ENCODE measurements at places on chromosomes 6 and 20. TPM values are rescaled to one million over a fixed set of nuclear protein-coding genes. Genes with fewer than 3 reads are reported as not detected.

Gene MICAL1
- total RNA-seq = 170 TPM

Gene RGS17
- total RNA-seq = 6.7 TPM

DNA sequence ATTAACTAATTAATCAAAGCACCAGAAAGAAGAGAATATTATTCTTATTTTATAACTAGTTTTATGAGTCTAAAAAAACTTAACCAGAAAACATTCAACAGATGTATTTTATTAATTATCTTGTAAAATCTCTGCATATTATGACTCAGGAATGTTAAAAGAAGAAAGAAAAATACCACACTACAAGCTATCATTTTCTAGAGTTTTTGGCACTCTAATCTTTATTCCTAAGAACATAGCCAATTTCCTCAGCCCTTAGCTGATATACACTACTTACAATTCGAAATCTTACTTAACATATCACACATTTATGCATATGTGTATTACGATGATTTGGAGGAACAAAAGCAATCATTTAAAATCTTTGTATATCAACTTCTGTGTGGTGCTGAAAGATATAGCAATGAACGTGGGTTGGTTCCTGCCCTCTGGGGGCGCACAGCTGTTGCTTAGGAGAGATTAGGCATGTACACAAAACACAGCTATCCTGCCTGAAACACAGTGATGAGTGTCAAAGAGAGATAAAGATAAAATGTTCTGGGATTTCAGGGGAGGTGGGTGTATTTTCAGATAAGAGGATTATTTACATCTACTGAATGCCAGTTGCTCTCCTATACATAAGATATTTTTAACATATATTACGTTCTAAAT, 404.5 kb downstream of the SYNE1 start:
- peak; percentile 31 for DNase-seq

Gene FAM210B
- total RNA-seq = 42.6 TPM

DNA sequence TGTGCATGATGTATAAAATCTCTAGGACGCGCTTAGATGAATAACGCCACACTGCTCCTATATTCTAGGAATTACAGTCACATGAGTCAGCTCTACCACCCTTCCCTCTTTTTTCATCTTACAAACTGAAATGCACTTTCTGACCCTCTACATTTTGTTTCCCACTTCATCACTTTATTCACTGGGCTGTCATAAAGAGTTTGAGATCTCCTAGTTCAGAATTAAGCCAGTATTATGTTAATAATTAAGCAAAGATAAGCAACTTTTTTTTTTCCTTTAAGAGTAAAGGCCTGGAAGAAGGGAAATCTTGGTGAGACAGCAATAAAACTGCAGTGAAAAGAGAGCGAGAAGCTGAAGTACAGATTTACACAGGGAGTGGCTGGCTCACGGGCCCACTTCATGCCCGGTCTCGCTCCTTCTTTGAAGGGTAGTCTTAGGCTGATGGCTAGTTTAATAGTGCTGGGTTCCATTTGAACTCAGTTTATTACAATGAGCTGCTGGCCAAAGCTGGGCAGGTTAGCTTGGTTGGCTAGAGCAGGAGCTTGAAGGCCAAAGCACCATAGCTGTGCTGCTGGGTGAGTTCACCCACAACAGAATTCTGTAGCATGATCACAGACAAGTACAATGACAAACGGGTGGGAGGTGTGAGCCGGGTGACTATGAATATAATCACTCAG, 110.6 kb downstream of the MAP7 start:
- no peak for DNase-seq

GRCh38 chr20:46709055-46709458, 392 bp upstream of the SLC2A10 start:
- DNase-seq = no peak

Gene RNF144B
- total RNA-seq = 6.7 TPM

DNA sequence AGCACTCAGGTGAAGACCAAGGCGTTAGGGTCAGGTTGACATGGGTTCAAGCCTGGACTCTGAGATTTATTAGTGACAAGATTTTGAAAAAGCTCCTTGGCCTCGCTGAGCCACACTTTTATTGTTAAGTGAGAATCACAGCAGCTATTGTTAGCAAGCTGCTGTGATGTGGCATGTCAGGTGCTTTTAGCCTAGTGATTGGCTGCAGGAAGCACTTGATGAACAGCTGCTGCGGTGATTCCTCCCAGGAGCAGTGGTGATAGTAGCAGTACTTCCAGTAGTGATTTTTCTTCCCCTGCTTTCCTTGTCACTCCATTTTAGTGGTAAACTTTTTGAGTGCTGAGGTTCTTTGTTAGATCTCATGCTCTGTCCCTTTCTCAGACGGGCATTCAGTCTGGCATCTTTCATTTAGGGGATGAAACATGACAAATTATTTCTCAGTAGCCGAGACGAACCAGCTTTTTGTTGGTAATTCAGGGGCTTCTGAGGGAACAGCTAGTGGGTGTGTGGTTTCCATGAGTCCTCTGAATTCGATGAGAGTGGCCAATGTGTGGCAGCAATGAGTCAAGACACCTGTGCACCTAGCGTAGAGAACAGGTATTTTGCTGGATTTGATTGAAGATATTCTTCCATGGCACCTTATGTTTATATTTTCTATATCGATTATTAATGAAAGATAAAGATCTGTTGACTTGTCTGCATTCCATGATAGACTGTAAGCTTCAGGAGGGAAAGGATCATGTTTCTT, 696.7 kb downstream of the DHX35 start:
- DNase-seq = no peak

GRCh38 chr6:14326774-14327173, 209.2 kb downstream of the CD83 start:
- DNase-seq = no peak

Gene SCRT2
- not detected for total RNA-seq

Gene CGA
- total RNA-seq = not detected

Gene ERMARD
- total RNA-seq = 13.5 TPM

Gene FERMT1
- 2.6 TPM for total RNA-seq

- no peak for DNase-seq
Observed at GRCh38 chr20:32079655-32080109, 27.6 kb downstream of the HCK start.

Gene FAM209B
- total RNA-seq = not detected

Gene TSHZ2
- total RNA-seq = not detected

Gene HAO1
- not detected for total RNA-seq

GRCh38 chr6:39432330-39433025, 110.0 kb upstream of the KCNK16 start:
- no peak for DNase-seq

Gene IL17F
- not detected for total RNA-seq

DNA sequence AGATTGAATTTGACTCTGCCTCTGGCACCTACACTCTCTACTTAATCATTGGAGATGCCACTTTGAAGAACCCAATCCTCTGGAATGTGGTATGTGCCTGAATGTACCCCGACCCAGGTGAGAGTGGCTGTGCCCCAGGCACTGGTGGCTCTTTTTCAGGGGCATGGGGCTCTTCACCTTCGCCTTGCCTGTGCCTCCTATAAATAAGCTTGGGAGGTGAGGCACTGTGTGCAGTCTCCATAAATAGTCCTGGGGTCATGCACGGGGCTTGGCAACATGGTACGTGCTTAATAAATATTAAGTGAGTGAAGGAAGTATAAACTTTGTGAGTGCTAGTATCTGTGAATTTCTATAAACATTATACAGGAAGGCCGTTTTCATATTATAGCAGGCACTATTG, 33.0 kb downstream of the GHRH start:
- DNase-seq = no peak

- peak; percentile 85 for DNase-seq
Observed at GRCh38 chr6:17417817-17418216, 24.4 kb downstream of the CAP2 start.

Gene UNC5CL
- total RNA-seq = 2.3 TPM

GRCh38 chr6:1504465-1504864, 105.2 kb upstream of the FOXC1 start:
- DNase-seq = no peak

Gene DNAH8
- total RNA-seq = 0.05 TPM

GRCh38 chr20:43988867-43989266, 74.2 kb downstream of the TOX2 start:
- peak; percentile 68 for DNase-seq

Gene DDO
- 7.3 TPM for total RNA-seq

GRCh38 chr6:130896249-130896648, 69.0 kb downstream of the SMLR1 start:
- DNase-seq = peak; percentile 92

DNA sequence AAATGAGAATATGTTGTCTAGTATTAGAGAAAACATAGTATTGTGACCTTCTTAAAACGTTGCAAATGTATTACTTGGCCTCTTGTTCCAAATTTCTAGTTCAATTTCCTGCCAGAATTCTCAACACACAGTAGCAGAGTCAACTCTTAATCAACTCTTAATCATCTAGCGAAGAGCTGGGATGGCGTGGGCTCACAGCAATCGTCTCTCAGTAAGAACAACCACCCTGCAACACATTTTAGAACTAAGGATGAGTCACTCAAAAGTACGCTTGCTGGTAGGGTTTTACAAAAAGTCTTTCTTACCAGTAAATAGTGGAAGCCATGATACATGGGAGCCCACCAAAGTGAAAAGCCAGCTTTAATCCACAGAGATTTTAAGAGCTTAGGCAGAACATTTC, 24.6 kb downstream of the GPR6 start:
- DNase-seq = no peak

- DNase-seq = no peak
Observed at GRCh38 chr6:1383729-1384548, 5.4 kb upstream of the FOXF2 start.

DNA sequence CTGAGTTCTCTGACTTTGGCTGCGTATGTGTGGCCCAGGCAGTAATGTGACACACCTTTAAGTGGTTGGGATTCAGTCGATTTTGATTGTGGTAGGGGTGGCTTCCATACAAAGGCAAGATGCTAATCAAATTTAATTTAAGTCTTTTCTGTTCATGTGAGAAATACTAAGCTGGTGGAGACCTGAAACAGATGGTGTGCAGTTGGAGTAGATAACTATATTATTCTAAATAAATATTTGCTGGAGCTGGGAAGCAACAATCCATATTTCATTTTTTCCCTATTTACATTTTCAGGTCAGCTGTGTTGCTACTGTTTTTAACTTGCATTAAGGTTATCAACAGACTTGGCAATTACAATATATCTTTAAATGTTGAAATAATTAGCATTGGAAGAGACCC, 67.4 kb upstream of the C20orf144 start:
- DNase-seq = no peak

DNA sequence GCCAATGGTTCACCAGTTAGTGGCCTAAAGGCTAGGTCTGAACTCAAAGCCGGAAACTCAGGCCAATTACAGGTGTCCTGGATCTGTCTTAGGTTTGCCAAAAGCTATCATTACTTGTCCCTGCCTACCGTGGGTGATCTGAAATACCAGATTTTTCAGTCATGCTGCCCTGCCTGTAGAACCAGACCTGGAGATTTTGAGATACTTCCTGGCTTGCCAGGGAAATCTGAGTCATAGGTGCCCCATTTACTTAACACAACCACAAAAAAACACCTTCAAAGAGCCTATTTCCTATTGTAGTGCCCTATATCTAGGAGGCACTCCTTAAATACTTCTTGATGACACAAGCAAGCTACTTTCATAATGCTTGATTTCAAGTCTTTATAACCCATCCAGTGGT, 13.9 kb upstream of the RANBP9 start:
- no peak for DNase-seq

- no peak for DNase-seq
Observed at GRCh38 chr6:113842165-113842564, 15.0 kb upstream of the MARCKS start.

GRCh38 chr6:163500105-163500504, 85.6 kb downstream of the QKI start:
- no peak for DNase-seq

DNA sequence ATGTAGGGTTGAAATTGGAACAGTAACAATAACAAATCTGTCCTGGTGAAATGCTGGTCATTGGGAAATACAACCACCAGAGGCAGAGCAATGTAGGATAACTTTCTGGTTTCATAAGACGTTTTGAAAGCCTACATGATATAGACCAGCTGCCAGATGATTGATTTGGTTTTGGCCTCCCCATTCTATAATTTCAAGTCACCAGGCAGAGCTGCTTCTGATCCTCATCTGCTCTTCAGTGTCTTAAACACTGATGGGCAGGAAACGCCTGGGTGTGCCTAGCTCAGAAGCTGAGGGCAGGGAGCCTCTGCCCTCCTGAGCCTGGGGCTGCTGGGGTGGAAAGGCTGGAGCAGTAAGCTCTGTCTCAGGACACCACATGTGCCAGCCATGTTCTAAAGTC, 24.5 kb downstream of the DHX35 start:
- DNase-seq = no peak

GRCh38 chr6:1382331-1382882, 7.0 kb upstream of the FOXF2 start:
- no peak for DNase-seq

- no peak for DNase-seq
Observed at GRCh38 chr6:155033021-155033791, 38.1 kb downstream of the TIAM2 start.

- peak; percentile 61 for DNase-seq
Observed at GRCh38 chr6:88855541-88856147, 107.8 kb downstream of the RNGTT start.

DNA sequence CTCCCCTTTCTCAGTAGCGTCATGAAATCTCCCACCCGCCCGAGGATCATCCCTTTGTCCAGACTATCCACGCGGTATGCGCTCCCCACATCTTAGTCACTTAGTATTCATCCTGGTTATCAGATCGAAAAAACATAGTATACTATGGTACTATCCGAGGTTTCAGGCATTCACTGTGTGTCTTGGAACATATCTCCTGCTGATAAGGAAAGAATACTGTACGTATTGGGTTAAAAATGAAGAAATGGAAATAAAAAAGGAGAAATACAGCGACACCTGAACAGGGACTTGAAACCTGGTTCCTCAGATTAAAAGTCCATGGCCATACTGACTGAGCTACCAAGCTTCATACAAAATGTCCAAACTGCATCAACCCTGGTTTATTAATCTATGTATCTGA, 14.0 kb downstream of the HMGN4 start:
- DNase-seq = no peak

- DNase-seq = no peak
Observed at GRCh38 chr20:39943336-39943735, 745.7 kb downstream of the MAFB start.

Gene CRISP2
- not detected for total RNA-seq

- DNase-seq = no peak
Observed at GRCh38 chr20:48689874-48690571, 137.8 kb downstream of the PREX1 start.

DNA sequence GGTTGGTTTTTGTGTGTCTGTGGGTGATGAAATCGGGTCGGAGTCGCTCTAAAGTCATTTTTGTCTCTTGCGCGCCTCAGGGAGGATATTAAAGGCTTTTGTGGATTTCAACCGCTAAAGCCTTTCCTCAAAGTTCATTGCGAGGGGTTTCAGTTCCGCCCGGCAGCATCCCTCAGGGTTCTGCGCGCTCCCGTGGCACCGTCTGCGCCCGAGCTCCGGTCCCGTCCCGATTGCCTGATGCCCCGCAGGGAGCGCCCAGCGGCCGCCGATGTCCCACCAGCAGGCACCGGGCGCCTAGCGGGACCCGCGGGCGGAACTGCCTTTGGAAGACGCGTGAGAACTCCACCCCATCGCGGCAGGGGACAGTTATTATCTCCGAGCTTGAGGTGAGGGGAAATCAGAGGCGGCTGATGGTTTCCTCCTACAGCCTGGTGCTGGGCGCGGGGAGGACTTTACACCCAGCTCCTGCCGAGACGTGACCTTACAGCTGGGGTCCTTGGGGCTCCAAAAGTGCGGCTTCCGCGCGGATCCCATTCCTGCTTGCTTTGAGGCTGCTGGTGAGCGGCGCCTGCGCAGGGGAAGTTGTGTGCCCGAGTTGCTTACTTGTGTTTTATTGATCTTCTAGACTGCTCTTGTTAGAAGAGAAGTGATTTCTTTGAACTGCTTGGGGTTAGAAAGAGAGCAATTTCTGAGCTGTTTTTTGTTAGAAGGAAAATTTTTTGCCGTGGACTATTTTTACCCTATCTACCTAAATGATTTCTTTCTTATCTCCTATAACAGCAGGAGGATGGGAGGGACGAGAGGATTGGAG, 27.1 kb downstream of the ULBP1 start:
- no peak for DNase-seq
